Esophagus squamous epithelium (tissue), 5 donors: ENCODE measurements at places on chromosomes 2 and 18.

DNA sequence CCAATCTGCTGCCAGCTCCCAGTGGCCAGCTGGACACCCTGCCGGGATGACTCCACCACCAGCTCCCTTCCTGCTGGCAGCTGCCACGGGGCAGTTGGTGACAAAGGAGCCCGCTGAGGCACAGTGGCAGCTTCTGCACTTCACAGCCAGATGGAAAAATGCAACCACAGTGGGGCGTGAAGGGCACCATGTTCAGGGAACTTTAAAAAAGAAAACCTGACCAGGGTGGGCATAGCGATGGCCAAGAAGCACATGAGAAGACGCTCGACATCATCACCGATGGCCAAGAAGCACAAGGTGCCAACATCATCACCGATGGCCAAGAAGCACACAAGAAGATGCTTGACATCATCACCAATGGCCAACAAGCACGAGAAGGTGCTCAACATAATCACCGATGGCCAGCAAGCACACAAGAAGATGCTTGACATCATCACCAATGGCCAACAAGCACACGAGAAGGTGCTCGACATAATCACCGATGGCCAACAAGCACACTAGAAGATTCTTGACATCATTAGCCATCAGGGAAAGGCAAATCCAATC, 243.5 kb downstream of the EIPR1 start:
- DNase-seq = no peak

- DNase-seq = no peak
These were observed 106.4 kb upstream of the UGP2 start for GRCh38 chr2:63735263-63735662.

DNA sequence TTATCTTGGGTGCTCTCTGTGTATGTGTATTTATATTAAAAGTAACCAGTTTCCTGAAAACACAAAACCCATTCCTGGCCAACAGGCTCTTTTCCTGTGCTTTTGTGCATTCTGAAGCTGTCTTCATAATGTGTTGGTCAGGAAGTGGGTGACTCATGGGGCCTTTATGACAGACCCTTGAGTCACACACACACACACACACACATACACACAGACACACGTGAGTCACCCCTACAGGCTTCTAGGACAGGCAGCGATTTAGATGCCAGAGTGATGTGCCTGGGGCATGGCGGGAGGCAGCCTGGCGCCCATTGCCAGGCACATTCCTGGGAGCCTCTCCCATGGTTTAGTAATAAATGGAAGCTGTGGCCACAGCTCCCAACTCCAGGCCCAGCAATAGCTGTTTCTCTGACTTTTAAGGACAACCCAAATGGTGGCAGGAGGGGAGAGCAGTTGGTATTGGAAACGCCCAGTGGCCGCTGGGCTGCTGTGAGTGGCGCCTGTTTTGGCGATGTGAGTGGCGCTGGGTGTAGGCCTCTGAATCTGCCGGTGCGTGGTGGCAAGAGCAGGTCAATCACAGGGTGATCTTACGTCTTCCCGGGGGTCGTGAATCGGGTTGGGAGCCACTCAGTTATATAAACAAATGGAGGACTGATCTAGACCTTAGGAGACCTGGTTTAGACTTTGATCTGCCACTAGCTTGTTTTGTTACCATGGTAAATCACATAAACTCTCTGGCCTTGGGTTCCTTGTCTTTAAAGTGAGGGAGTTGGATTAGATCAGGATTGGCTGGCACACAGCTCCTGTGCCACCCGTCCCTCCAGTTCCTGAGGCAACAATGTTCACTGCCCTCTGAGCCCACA, 150.7 kb upstream of the DLX2 start:
- DNase-seq = no peak

- DNase-seq = no peak
These were observed 14.6 kb upstream of the MCM6 start for GRCh38 chr2:135890835-135891234.

- DNase-seq = no peak
These were observed 12.1 kb downstream of the ADAM17 start for GRCh38 chr2:9543557-9543956.

DNA sequence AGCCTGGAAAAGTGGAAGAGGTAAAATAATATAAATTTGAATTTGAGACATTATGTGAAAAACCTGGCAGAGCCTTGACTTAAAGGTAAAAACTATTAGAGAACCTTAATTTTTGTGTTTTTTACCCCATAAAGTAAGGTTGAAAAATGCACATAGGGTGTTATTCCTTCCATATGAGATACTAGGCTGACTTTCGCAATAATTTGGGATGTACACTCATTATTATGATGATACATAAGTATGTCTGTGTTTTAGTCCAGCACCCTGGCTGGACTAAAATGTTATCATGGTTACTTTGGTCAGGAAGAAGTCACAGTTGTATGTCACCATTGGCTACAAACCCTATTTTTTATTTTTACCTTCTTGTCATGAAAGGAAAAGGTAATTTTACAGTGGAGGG, 19.8 kb downstream of the NEMP2 start:
- no peak for DNase-seq

DNA sequence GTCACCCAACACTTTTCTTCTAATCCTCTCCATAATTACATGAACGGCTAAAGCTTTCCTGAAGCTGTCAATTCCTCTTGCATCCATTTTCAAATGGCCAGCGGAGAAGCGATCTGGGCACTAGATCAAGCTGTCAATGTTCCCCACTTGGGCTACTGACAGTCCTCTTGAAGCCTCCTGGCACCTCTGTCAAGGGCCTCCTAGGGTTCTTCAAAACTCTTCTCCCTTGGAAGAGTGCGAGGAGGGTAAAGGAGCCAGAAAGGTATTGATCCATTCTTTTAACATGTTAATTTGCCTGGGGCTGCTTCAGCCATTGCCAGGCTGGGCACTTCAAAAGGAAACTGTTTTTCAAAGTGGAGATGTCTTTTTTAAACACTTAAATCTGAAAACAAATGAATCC, 19.8 kb downstream of the EPHA4 start:
- DNase-seq = no peak
